Stimulated activated CD8-positive, alpha-beta memory T cell treated with anti-CD3 and anti-CD28 coated beads, Interleukin-4, amount 100 ng/mL, for 1 hour (primary cell): ENCODE measurements at places on chromosomes 12 and 14.

- DNase-seq, result no peak
Observed at GRCh38 chr12:68977909-68978610, 45.1 kb upstream of the CPM start.

DNA sequence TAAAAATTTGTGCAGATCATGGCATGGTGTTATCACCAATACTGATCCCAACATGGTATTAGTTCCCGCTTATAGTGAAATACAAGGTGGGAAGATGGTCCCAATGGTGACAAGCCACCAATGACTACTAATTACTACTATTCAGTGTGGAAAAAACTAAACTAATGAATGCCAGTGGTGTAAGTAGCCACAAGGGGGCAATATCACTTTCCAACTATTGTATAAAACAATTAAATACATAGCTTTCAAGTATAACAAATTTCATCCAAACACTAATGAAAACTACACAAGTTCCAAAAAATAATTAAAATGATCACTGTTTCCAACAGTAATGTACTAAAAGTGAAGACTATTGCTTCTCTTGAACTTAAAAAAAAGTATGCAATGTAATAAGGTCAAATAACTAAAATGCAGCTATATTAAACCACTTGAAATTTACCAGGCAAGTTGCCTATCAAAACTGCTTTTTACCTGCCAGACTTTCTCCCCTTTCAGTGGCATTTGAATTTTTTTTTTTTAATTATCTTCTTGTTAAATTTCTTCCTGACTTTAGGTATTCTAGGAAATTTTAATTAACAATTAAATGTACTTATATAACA, 58.0 kb downstream of the PAPLN start:
- DNase-seq, result no peak

DNA sequence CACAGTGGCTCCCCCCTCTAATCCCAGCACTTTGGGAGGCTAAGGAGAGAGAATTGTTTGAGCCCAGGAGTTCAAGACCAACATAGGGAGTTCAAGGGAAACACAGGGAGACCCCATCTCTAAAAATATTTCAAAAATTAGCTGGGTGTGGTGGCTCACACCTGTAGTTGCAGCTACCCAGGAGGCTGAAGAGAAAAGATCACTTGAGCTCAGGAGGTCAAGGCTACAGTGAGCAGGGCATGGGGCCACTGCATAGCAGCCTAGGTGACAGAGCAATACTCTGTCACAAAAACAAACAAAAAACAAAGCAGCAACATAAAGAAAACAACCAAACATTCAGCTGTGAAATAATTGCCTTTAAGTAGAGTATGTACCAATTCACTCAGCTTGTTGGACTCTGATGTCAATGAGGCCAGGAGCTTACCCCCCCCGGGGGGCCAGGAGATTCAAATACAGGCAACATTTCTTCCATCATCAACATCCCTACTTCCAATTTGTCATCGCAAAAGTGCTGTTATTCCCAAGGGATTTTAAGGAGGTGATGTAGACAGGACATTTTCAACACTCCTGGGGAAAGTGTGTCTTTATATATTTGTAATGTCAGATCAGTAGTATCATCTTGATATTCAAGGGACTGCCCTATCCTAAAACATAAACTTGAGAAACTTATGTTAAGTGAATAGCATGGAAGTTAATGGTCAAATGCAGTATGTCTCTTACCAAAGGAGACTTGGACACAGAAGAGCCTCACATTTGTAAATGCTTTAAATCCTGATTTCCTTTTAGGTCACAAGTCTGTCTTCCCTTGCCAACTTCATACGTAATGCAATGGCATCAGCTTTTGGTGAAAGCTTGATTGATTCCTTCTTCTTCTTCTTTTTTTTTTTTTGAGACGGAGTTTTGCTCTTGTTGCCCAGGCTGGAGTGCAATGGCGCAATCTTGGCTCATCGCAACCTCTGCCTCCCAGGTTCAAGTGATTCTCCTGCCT, 40.6 kb upstream of the AEBP2 start:
- no peak for DNase-seq

- DNase-seq, result no peak
Observed at GRCh38 chr14:104582005-104582404, 2.4 kb downstream of the C14orf180 start.

GRCh38 chr12:51579321-51579850, 11.6 kb upstream of the SCN8A start:
- DNase-seq, result no peak

DNA sequence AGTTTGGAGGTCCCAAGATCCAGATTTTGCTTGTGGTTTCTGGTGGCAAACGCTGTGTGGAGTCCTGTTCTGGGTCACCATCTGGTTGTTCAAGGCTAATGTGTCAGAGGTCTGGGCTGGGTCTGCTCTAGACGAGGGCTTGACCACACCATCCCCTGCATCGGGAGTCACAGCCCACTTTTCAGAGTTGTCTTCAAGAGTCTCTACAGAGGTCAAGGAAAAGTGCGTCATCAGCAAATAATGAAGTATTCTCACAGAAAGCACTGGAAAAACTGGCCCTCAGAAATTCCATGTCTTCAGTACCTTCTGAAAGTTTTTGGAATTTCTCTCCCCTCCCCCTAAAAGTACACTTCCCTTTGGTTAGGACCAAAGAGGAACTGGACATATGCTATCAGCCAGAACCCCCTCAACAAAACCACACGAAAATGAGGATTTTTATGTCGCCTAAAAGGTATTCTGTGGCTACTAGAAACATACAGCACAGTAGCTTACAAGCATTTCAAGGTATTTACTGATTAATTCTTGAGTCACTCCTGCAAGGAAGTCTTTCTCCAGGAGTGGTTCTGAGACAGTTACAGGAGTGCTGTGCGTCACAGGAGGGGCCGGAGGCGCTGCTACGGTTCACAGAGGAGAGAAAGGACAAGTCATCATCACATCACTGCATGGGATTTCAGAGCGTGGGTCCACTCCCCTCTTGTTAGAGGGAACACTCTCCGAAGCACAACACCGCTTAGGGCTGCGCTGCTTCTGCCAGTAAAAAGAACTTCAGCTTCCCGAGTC, 35.4 kb downstream of the RAD52 start:
- DNase-seq, result no peak

DNA sequence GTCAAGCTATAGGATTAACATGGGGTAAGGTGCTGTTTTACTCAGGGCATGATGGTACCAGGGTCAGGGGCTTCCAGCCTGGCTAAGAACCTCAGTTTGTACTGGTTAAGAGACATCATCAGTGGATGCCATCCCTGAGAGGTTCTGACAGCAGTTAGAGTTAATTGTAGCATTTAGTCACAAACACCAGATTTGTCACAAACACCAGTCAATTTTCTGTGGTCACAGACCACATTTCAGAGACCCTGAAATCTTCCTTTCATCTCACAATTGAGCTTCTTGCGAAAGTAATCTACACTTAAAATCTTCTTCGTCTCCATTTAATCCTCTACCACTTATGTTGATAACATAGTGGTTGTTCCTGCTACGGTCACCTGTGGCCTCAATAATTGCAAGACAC, 143.0 kb upstream of the EGLN3 start:
- no peak for DNase-seq

GRCh38 chr12:68190301-68190700, 30.8 kb upstream of the IFNG start:
- no peak for DNase-seq

DNA sequence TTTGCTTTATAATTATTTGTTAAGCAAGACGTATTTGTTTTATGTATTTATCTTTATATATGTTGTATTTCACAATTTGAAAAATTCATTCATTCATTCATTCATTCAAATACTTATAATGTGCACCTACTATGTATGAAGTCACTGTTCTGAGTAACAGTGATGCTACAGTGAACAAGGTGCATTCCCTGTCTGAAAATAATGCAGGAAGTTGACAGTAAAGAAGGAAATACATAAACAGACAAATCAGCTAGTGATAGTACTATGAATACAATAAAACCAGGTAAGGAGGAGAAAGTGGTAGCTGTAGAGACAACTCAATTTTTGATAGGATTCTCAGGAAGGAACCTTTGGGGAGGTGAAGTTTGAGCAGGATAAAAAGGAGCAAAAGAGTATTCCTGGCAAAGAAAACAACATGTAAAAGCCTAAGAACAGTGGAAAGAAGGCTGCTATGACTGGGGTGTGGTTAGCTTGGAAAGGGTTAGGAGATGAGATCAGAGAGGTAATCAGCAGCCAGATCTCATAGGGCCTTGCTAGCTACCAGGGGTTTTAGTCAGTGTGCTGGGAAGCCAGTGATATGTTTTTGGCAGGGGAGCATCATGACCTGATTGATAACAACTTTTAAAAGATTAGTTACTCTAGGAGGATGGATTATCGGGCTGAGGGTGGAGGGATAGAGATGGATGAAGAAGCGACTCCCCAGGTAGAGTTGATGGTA, 17.4 kb downstream of the BICDL1 start:
- DNase-seq, result no peak

GRCh38 chr14:68365228-68365627, 427.6 kb downstream of the ZFP36L1 start:
- DNase-seq, result no peak

DNA sequence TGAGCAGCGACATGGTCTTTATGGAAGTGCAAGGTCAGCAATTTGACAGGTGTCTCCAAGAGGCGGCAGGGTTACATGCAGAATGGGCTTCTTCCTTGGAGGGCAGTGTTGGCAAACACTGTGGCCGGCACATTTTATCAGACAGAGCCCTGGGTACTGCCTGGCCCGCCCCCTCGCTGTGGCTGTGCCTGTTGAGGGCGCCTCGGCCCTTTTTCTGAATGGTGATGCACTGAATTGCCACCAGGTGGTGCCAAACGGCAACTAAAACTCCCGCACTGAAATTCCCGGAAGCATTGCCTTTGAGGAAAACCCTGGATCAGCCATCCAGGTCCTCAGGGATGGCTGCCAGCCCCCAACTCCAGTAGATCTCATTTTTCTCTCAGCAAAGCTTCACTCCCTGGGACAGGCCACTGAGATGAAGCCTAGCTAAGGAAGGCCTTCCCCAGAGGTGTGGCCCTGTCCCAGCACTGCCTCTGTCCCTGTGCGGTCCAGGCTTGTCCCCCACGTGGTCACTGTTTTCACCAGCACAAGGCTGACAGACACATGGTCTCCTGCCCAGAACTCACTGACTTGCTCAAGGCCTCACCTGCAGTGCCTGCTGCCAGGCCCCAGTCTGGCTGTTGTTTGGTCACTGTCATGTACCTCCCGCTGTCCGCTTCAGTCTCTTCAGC, 73.6 kb downstream of the TESC start:
- no peak for DNase-seq

DNA sequence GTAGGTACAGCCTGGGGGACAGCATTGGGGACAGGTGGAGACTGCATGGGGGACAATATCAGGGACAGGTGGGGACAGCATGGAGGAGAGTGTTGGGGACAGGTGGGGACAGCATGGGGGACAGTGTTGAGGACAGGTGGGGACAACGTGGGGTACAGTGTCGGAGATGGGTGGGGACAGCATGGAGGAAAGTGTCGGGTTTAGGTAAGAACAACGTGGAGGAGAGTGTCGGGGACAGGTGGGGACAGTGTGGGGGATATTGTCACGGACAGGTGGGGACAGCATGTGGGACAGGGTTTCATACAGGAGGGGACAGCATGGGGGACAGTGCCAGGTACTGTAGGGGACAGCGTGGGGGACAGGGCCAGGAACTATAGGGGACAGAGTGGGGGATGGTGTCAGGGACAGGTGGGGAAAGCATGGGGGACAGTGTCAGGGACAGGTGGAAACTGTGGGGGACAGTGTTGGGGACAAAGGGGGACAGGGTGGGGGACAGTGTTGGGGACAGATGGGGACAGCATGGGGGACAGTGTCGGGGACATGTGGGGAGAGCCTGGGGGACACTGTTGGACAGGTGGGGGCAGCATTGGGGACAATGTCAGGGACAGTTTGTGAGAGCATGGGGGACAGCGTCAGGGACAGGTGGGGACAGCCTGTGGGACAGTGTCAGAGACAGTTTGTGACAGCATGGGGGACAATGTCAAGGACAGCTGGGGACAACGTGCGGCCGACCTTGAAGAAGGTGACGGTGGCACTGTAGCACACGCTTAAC, 213.1 kb downstream of the TMEM121 start:
- no peak for DNase-seq

- DNase-seq, result no peak
Observed at GRCh38 chr12:103560604-103561101, 26.4 kb upstream of the STAB2 start.

GRCh38 chr12:49293056-49293956, 1.6 kb upstream of the PRPH start:
- DNase-seq, result no peak

- no peak for DNase-seq
Observed at GRCh38 chr12:15474766-15475165, 152.5 kb downstream of the PTPRO start.

- DNase-seq, result no peak
Observed at GRCh38 chr12:52257074-52257551, 17.3 kb upstream of the KRT86 start.

GRCh38 chr12:99427104-99427503, 220.4 kb upstream of the GARIN6 start:
- no peak for DNase-seq

GRCh38 chr12:12511021-12511783, 51.5 kb downstream of the DUSP16 start:
- DNase-seq, result no peak

- DNase-seq, result no peak
Observed at GRCh38 chr12:57276935-57277563, 26.1 kb upstream of the STAC3 start.

DNA sequence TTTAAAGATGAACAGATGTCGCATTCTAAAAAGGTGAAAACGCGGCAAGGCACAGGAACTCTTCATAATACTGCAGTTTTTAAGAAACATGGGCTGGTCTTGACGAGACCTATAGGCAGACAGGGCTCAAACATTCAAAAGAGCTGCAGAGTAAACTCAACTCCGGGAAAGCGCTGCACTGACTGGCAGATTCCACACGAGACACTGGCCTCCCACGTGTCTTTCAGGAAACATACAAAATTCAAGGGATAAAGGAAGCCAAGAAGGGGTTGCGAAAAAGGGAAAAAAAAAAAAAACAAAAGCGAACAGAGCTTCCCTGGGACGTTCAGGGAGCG, 614 bp upstream of the ARF6 start:
- DNase-seq, result no peak

DNA sequence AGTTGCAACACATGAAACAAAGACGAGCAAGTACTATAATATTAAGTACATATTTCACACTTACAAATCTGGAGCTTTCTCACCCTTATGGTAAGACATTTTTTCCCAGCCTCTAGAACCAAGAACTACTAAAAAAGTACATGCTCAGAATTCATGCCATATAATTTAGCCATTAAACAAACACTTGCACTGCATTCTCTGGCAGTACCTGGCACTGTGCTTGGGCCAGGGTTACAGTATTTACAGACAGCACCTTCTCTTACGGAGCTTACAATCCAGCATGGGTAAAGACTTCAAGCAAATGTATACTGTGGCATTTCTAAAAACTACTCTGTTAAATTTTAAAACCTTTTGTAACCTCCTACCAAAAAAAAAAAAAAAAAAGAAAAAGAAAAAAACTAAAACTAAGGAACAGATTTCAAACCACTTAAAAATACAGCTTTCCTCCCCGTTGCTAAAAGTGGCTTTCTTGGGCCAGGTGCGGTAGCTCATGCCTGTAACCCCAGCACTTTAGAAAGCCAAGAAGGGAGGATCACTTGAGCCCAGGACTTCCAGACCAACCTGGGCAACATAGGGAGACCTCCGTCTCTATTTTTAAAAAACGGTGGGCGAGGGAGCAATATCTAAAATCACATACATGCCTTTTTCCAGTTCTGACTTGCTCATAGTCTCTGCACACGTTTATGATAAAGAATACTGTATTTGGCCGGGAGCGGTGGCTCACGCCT, 956 bp downstream of the GNPTAB start:
- no peak for DNase-seq

- no peak for DNase-seq
Observed at GRCh38 chr14:102517392-102518062, 8.0 kb upstream of the ANKRD9 start.
